ENCODE measurements at places on chromosomes 13 and 19. TPM values are rescaled to one million over a fixed set of nuclear protein-coding genes. Genes with fewer than 3 reads are reported as not detected.

Gene NLRP9
- total RNA-seq: not detected

Gene CEACAM5
- not detected for total RNA-seq

Gene VSTM2B
- total RNA-seq: not detected

Gene LPAR2
- 9.8 TPM for total RNA-seq

DNA sequence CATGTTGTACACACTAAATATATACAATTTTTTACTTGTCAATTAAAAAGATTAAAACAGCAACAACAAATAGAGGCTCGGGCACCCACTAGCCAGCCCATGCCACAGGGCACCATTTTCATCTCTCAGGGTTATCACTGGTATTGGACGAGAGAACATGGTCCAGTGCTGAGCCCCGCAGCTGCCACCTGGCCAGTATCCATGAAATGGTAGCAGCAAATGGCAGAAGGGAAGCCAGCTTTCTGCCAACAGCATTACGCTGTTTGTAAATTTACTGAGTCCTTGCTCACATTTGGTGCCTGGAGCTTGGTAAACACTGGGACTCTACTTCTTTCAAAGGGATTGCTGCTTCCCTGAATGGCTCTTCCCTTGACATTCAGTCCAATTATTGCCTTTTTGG lies 87.9 kb upstream of the WASF3 start:
- H3K27ac ChIP-seq: no peak overlapping the region
- no peaks in the 10 kb centered on the region for H3K36me3 ChIP-seq
- no peaks in the 10 kb centered on the region for H3K27me3 ChIP-seq

GRCh38 chr19:54252243-54252642 lies 4.8 kb downstream of the LILRB5 start:
- H3K4me3 ChIP-seq: no peak overlapping the region
- no peak overlapping the region for H3K27ac ChIP-seq
- H3K27me3 ChIP-seq: no peaks in the 10 kb centered on the region
- no peaks in the 10 kb centered on the region for H3K4me1 ChIP-seq
- no peak for DNase-seq
- H3K36me3 ChIP-seq: no peaks in the 10 kb centered on the region

GRCh38 chr19:14093117-14093823 lies 2.7 kb upstream of the SAMD1 start:
- no peaks in the 10 kb centered on the region for H3K27me3 ChIP-seq
- no peak overlapping the region for H3K27ac ChIP-seq
- no peaks in the 10 kb centered on the region for H3K36me3 ChIP-seq
- peaks cover 3% of the 10 kb centered on the region for H3K4me1 ChIP-seq

DNA sequence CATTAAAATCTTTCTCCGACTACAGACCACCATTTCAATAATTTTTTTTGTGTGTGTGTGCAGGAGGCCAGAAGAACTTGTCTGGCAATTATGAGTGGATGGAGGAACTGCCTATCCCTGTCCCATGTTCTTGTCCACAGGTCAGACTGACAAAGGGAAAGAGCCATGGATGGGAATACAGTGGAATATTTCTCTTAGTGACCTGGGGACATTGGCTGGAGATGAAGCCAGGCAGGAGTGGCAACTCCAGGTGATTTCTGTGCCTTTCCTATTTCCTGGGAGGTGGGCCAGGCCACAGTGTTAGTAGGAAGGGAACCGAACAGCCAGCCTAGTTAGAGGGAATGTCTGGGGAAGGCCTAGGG lies 3.7 kb downstream of the PSG9 start:
- no peaks in the 10 kb centered on the region for H3K4me1 ChIP-seq
- H3K4me3 ChIP-seq: no peak overlapping the region
- H3K27me3 ChIP-seq: no peaks in the 10 kb centered on the region
- DNase-seq: no peak

DNA sequence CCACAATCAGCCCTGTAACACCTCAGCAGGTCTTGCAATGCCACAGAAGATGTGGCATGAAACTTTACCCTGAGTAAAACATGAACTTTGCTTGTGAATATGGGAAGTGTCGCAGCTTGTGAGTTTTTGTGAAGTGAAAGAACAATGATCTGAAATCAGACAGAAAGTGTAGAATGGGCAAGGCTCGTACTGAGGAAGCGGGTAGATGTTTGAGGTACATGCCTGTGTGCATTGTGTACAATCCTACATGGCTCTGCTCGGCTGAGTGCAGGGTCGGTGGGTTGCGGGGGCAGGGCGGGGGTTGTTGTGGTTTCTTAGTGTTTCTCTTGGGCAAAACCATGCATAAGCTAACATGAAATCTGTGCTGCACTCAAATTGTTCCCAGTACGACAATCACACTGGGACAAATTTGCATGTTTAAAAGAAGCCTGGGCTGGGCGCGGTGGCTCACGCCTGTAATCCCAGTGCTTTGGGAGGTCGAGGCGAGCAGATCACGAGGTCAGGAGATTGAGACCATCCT lies 1.1 kb downstream of the NLRP13 start:
- no peaks in the 10 kb centered on the region for H3K4me1 ChIP-seq
- H3K27ac ChIP-seq: no peak overlapping the region
- no peaks in the 10 kb centered on the region for H3K27me3 ChIP-seq
- no peak overlapping the region for H3K4me3 ChIP-seq
- no peak for DNase-seq

DNA sequence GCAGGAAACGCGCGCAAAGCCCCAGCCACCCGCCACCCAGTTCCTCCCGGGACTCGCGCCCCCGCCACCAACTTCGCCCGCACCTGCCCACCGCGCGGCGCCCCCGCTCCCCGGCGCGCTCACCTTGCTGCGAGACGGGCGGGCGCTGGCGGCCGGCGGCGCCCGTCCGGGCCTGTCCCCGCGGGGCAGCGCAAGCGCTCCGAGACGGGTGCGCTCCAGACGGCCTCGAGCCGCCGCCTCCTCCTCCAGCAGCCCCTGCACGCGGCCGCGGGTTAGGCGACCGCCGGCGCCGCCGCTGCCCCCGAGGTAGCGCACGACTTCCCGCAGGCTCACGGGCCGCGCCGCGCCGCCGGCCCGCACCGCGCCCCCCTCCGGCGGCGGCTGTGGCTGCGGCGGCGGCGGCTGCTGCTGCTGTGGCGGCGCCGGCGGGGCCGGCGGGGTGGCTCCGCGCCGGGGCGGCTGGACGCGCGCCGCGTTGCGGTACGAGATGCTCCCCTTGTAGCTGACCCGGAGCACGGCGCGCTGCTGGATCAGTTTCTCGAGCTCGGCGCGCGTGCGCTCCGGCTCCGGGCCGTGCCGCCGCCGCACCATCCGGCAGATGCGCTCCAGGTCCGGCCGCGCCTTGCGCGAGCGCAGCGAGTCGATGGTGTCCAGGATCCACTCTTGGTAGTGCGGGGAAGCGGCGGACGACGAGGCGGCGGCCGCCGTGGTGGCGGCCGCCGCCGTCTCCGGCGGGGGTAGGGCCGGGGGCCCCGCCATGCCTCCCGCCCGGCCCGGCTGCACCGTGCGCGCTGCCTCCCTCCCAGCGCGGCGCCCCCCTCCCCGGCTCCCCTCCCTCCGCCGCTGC lies 666 bp downstream of the SAMD1 start:
- peak; percentile 78 for DNase-seq
- no peaks in the 10 kb centered on the region for H3K36me3 ChIP-seq
- peak overlapping the region; percentile 94 for H3K27ac ChIP-seq
- peak overlapping the region; percentile 79 for H3K4me3 ChIP-seq
- no peaks in the 10 kb centered on the region for H3K27me3 ChIP-seq
